ENCODE measurements at places on chromosomes 12 and 14.

- peak overlapping the region; percentile 1 for H3K4me3 ChIP-seq
- H3K36me3 ChIP-seq, result no peaks in the 10 kb centered on the region
- peaks cover 62% of the 10 kb centered on the region for H3K4me1 ChIP-seq
- peak; percentile 26 for DNase-seq
These were observed 15.4 kb downstream of the SYNE2 start for GRCh38 chr14:63867933-63868921.

- H3K4me3 ChIP-seq, result peak within 1 kb of the TSS; percentile 39
- no peak within 1 kb of the TSS for H3K27ac ChIP-seq
- H3K27me3 ChIP-seq, result peaks cover 12% of the 10 kb centered on the region
- peak; percentile 51 for DNase-seq
- no peaks in the 10 kb centered on the region for H3K36me3 ChIP-seq
These were observed at the start of gene CKB for GRCh38 chr14:103522649-103523574. TSS of gene CKB (minus strand) at chr14:103522830. CDS start at chr14:103522493, 337 bp downstream.

- DNase-seq, result no peak
- no peak overlapping the region for H3K27ac ChIP-seq
- H3K36me3 ChIP-seq, result no peaks in the 10 kb centered on the region
- H3K4me1 ChIP-seq, result no peaks in the 10 kb centered on the region
- H3K4me3 ChIP-seq, result no peak overlapping the region
- peaks cover 2% of the 10 kb centered on the region for H3K27me3 ChIP-seq
These were observed 291.2 kb downstream of the AKAP6 start for GRCh38 chr14:32620303-32620702.

DNA sequence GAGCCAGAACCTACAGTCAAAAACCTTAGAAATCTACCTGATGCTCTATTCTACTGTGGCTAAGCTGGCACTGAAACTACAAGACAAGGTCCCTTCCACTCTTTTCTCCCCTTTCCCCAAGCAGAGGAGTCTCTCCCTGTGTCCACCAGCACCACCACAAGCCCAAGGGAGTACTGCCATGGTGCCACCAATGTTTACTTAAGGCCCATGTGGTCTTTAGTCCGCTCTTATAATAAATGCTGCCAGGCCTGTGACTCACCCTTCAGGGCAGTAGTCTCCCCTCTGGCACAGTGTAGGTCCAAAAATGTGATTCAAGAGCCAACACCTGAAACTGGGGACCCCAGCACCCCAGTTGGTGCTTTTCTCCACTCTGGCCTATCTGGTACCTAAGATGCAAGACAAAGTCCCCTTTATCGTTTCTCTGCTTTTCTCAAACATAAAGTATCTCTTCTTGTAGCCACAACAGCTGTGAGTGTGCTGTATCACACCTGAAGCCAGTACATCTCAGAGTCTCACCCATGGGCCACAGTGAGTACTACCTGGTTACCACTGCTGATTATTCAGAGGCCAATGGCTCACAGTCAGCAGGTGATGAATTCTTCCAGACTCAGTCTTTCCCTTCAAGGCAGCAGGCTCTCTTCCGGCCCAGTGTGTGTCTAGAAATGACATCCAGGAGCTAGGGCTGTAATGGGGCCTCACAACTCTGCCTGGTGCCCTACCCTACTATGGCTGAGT is 29.3 kb downstream of the SLC38A2 start:
- no peak overlapping the region for H3K4me3 ChIP-seq
- no peak overlapping the region for H3K27ac ChIP-seq
- no peak for DNase-seq
- H3K4me1 ChIP-seq, result peaks cover 5% of the 10 kb centered on the region
- H3K27me3 ChIP-seq, result peaks cover 2% of the 10 kb centered on the region

DNA sequence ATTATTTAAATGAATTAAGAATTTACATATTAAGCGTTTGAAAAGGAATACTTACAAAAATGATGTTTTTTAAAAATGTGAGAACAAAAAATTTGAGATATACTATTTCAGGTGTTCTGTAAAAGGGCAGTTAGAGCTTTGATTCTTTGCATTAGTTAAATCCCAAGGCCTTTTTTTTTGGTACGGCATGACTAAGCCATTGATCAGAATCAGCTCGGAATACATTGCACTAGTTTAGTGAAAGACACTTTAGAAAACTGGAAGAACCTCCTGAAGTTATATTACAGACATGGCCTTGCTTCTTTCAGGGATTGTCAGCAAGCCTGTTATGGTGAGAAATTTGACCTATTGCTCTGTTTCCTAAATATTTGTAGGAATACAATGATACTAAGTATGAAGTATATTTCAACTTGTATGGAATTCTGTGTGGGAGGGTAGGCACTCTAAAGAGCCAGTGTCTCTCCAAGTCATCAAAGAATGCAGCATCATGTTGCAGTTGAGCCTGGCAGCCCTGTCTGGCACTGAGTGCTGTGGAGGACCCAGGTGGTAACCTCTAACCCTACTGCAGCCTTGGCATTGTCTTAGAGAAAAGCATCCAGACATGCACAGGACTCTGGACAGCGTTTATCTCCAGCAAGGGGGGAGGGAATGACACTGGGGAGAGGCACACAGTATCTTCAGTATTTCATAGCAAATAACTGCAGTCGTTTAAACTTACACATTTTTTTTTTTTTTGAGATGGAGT is 1.5 kb downstream of the KLC1 start:
- H3K36me3 ChIP-seq, result peaks cover 12% of the 10 kb centered on the region
- peaks cover 34% of the 10 kb centered on the region for H3K4me1 ChIP-seq
- no peak for DNase-seq
- peak overlapping the region; percentile 42 for H3K27ac ChIP-seq
- no peaks in the 10 kb centered on the region for H3K27me3 ChIP-seq

DNA sequence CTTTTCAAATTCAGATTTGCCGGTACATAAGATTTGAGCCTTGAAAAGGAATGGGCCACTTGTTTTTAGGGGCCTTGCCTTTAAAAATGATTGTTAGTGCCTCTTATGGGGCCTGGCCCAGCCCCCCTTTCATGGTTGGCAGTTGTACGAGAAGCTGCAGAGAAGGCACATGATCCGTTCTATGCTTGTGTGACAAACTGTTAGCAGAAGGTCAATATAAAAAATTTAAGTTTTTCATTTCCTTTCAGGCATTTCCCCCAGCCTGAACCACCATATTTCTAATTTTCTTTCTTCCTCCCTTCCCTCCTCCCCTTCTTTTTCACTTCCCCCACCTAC is 119.1 kb downstream of the PLXNC1 start:
- peak overlapping the region; percentile 49 for H3K27ac ChIP-seq
- H3K36me3 ChIP-seq, result peaks cover 28% of the 10 kb centered on the region
- H3K27me3 ChIP-seq, result no peaks in the 10 kb centered on the region
- no peak for DNase-seq
- H3K4me1 ChIP-seq, result peaks cover 82% of the 10 kb centered on the region

- H3K27me3 ChIP-seq, result peaks cover 7% of the 10 kb centered on the region
- H3K4me1 ChIP-seq, result peaks cover 6% of the 10 kb centered on the region
These were observed 11.5 kb upstream of the KRT80 start for GRCh38 chr12:52203079-52203921.

DNA sequence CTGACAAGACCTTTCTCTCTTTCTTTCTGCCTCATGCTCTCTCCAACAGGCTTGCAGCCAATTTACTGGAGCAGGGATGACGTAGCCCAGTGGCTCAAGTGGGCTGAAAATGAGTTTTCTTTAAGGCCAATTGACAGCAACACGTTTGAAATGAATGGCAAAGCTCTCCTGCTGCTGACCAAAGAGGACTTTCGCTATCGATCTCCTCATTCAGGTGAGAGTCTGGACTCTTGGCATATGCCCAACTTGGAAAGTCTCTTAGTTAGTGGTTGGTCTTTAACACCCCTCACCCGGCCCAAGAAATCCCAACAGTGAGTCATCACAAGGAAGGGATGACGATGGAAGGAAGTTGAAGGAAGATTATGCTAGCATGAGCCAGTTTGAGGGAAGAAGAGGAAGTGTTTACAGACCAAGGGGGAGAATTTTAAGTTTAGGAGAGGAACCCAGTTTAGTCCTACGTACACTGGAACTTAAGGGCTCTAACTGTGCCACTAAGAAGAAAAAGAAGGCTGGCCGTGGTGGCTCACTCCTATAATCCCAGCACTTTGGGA is 189.7 kb downstream of the ETV6 start:
- H3K27me3 ChIP-seq, result no peaks in the 10 kb centered on the region
- H3K27ac ChIP-seq, result peak overlapping the region; percentile 79
- no peak overlapping the region for H3K4me3 ChIP-seq
- peaks cover 66% of the 10 kb centered on the region for H3K36me3 ChIP-seq

GRCh38 chr14:64952598-64953309 is 10.2 kb upstream of the GPX2 start:
- peaks cover 3% of the 10 kb centered on the region for H3K4me1 ChIP-seq
- peak overlapping the region; percentile 3 for H3K27ac ChIP-seq

GRCh38 chr12:68733661-68734071 is 12.3 kb upstream of the SLC35E3 start:
- H3K27me3 ChIP-seq, result no peaks in the 10 kb centered on the region
- no peaks in the 10 kb centered on the region for H3K4me1 ChIP-seq
- no peak overlapping the region for H3K4me3 ChIP-seq
- DNase-seq, result no peak
- H3K36me3 ChIP-seq, result peaks cover 45% of the 10 kb centered on the region

GRCh38 chr14:91113829-91114078 is at the start of gene DGLUCY:
TSS of gene DGLUCY (plus strand) at chr14:91114073. CDS start at chr14:91160295, 46,222 bp downstream.
- peak; percentile 81 for DNase-seq
- H3K4me1 ChIP-seq, result peaks cover 70% of the 10 kb centered on the region
- H3K27me3 ChIP-seq, result no peaks in the 10 kb centered on the region
- H3K4me3 ChIP-seq, result peak within 1 kb of the TSS; percentile 99

DNA sequence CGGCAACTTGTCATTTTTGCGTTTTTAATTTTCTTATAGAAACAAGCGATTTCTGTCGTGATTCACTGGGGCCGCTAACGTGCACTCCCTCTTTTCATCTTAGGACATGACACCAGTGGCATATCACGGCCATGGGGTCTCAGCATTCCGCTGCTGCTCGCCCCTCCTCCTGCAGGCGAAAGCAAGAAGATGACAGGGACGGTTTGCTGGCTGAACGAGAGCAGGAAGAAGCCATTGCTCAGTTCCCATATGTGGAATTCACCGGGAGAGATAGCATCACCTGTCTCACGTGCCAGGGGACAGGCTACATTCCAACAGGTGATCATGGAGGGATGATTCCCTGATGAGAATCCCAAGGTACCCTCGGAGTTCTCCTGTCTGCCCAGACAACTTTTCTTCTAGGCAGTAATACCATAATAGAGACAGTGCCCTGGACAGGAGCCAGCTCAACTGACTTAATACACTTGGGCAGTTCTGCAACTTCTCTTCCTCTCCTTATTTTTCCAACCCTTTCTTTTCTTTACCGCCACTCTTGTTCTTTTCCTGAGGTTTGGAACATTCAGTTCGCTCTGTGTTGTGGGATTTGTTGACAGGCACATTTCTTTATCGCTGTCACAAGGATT is 821 bp downstream of the TMEM106C start:
- H3K4me3 ChIP-seq, result peak overlapping the region; percentile 99
- H3K36me3 ChIP-seq, result peaks cover 52% of the 10 kb centered on the region
- peaks cover 2% of the 10 kb centered on the region for H3K27me3 ChIP-seq
- H3K4me1 ChIP-seq, result peaks cover 34% of the 10 kb centered on the region

DNA sequence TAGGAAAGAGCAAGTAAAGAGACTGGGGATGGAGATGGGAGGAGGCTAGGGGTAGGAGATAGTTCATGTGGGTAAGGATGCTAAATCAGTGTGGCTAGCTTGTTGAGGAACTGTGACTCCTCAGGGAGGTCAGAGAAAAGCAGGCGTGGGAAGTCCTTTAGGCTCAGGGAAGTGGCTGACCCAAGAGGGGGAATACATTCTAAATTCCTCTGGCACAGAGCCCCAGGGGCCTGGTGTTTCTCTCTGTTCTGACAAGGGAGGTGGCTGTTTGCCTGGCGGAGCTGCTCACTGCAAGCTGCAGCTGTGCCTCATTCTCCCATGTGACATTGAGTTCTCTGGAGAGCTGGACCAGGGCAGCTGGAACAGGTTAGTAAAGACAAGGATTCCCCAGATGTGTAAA is 152.2 kb upstream of the SLC38A2 start:
- H3K27me3 ChIP-seq, result no peaks in the 10 kb centered on the region
- no peak overlapping the region for H3K4me3 ChIP-seq
- no peaks in the 10 kb centered on the region for H3K36me3 ChIP-seq
- H3K4me1 ChIP-seq, result peaks cover 38% of the 10 kb centered on the region

GRCh38 chr14:22691171-22691570 is 47.0 kb upstream of the OR6J1 start:
- DNase-seq, result no peak
- peaks cover 8% of the 10 kb centered on the region for H3K4me1 ChIP-seq
- peaks cover 2% of the 10 kb centered on the region for H3K36me3 ChIP-seq
- H3K27me3 ChIP-seq, result peaks cover 38% of the 10 kb centered on the region

GRCh38 chr12:128079446-128079845 is 187.5 kb upstream of the TMEM132C start:
- no peak for DNase-seq
- H3K4me3 ChIP-seq, result no peak overlapping the region
- no peaks in the 10 kb centered on the region for H3K36me3 ChIP-seq
- no peaks in the 10 kb centered on the region for H3K27me3 ChIP-seq

DNA sequence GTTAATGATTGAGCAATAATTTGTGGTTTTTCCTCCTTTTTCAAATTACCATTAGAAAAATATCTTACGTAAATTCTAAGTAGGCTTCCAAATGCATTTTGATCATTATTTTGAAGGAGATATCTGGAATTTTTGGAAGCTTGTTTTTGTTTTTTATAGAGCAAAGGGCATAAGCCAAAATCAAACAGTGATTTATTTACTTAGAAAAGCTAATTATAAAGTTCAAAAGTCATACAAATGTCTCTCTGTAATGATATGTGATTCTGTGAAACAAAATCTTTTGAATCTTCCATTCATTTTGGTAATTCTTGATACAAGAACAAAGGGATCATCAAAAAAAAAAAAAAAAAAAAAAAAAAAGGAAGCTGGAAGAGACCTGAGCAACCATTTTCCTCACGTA is 416.8 kb downstream of the ETNK1 start:
- H3K27ac ChIP-seq, result no peak overlapping the region
- no peak overlapping the region for H3K4me3 ChIP-seq
- no peak for DNase-seq

GRCh38 chr12:51465491-51465890 is 40.9 kb downstream of the SLC4A8 start:
- no peak overlapping the region for H3K27ac ChIP-seq
- H3K36me3 ChIP-seq, result no peaks in the 10 kb centered on the region
- no peak overlapping the region for H3K4me3 ChIP-seq
- H3K4me1 ChIP-seq, result no peaks in the 10 kb centered on the region

- DNase-seq, result no peak
- no peak overlapping the region for H3K4me3 ChIP-seq
- no peaks in the 10 kb centered on the region for H3K27me3 ChIP-seq
- H3K36me3 ChIP-seq, result no peaks in the 10 kb centered on the region
These were observed 9.7 kb downstream of the PDE6H start for GRCh38 chr12:14982562-14982961.

- DNase-seq, result no peak
- peaks cover 3% of the 10 kb centered on the region for H3K27me3 ChIP-seq
- no peak overlapping the region for H3K27ac ChIP-seq
- no peaks in the 10 kb centered on the region for H3K36me3 ChIP-seq
- no peak overlapping the region for H3K4me3 ChIP-seq
- H3K4me1 ChIP-seq, result no peaks in the 10 kb centered on the region
These were observed 25.3 kb downstream of the GRIN2B start for GRCh38 chr12:13956060-13956590.

All from activated CD4-positive, alpha-beta T cell treated with anti-CD3 and anti-CD28 coated beads for 36 hours (primary cell).